Natural killer cell treated with Interleukin-12 subunit alpha and Interleukin-12 subunit beta and Interleukin-15 and Interleukin-18, amount 100 ng/mL, for 72 hours (primary cell): ENCODE measurements at places on chromosomes 4 and X.

GRCh38 chr4:7802093-7802726 is 137.5 kb downstream of the AFAP1 start:
- peak; percentile 76 for DNase-seq

DNA sequence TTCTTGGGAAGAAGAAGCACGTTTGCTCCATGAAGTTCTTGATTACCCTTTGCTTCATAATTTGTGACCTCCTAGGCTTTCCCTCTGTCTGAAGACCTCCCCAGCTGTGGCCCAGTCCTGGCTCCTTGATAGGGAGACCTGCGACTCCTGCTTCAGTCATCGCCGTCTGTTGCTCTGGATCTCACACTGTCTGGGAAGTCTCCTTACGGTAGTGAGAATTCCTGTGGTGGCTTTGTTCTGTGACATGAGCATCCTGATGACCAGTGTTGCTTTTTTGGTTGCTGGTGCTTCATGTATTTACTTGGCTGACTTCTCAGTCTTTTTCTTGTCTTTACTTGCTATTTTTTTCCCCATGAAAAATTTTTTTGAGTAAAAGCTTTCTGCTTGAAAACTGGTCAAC is 44.2 kb downstream of the JADE1 start:
- DNase-seq, result no peak

- peak; percentile 54 for DNase-seq
Observed at GRCh38 chr4:8607603-8608481, 15.3 kb downstream of the CPZ start.

- DNase-seq, result no peak
Observed at GRCh38 chr4:77451530-77451929, 154.1 kb upstream of the CXCL13 start.

- DNase-seq, result no peak
Observed at GRCh38 chr4:70654605-70655011, 11.7 kb downstream of the JCHAIN start.

- DNase-seq, result no peak
Observed at GRCh38 chrX:19753368-19753767, 134.0 kb downstream of the SH3KBP1 start.
